GM19239 (cell line): ENCODE measurements at places on chromosomes 4 and X.

- DNase-seq: no peak
Observed at GRCh38 chr4:185932491-185932890, 120.5 kb upstream of the SORBS2 start.

DNA sequence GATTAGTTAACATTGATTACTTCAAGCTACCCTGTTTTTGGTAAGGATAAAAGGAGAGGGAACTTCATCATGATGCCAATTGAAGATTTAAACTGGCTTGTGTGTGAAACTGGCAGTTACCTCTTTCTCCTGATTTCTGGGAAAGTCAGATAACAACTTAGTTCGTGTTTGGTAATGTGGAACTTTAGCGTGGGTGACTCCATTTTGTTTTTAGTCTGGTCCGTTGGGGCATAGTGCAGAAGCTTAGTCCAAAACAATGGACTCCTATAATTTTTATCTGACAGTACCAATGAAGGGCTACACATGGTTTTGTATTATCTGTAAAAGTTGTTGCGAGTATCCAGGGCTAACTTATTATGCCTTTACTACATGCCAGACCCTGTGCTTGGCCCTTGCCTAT, 294.9 kb downstream of the GUCY2F start:
- no peak for DNase-seq

DNA sequence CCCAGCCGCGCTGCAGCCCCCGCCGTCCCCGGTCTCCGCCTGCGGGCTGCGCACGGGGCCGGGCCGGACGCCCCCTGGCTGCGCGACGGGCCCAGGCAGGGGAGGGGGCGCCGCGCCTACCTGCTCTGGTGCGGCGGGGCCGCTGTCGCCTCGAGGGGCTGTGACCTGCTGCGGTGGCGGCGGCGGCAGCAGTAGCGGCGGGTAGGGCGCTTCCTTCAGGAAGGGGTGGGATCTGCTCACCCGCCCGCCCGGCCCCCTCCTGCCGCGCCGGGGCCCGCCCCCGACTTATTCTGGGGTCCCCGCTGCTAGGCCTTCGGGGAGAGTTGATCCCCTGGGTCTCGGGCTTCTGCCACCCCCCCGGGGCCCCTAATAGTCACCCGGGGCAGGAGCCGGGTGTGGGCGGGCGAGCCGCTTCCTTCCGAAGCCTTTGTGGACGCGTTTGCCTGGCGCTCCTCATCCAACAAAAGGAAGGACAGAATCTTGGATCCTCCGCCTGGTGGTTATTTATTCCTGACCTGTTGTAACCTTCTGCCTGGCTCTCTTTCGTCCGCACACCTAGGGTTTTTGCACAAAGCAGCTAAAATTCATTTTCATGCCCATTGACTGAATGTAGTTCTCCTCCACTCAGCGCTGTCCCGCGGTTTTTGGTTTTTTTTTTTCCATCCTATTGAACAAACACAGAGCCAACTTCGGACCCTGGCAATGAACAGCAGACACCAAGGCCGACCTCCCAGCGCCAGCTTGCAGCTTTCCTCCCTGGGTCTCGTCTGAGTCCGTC, at the start of gene TMEM150C:
TSS of gene TMEM150C (minus strand) at position 203 of the 778 bp plus-strand sequence. CDS start 57,331 bp downstream, outside the sequence.
- DNase-seq: no peak

DNA sequence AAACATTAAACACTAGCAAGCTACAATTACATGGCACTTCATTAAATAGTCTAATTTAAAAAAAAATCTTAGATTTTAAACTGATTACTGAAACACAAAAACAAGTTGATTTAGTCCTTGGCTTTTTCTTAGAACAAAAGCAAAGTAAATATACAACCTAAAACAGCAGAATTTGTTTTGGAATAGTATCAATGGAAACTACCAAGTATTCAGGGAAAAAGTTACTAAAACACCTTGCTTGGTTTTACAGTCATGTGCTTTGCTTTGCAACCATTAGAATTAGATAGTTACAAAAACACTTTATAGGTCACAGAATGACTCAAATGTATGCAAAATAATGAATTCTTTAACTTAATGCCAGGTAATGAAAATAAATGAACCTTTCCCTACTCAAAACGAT, 105.3 kb downstream of the CNOT6L start:
- DNase-seq: no peak

- peak; percentile 50 for DNase-seq
Observed at GRCh38 chrX:154436983-154437752, at the start of gene GDI1. GDI1 (plus strand) TSS chrX:154437154; CDS start chrX:154437255, 101 bp downstream.

DNA sequence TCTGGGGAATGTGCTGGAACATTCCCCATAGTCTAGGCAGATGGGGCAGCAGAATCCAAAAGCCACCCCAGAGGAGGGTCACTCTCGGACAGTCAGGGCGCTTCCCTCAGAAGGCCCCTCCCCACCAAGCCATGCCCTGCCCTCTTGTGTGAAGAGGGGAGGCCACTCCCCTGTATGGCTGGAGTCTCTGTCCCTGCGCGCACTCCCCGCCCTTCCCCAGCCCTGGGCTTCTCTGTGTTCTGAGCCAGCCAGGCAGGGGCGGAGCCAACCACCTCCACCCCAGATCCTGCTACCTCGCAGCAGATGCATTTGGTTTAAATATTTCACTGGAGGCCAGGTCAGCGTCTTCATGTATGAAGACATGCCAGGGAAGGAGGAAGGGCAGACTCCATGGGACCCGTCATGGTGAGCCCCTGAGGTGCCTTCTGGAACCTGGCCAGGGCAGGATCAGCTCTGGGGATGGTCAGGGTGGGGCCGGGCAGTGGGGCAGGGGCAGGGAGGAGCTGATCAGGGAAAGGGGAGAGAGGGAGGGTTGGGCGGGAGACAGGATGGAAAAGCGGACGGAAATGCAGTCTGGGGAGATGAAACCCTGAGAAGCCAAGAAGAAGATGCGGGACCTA, 107.3 kb downstream of the ADRA2C start:
- no peak for DNase-seq

GRCh38 chrX:150984169-150984824, 1.2 kb downstream of the HMGB3 start:
- DNase-seq: peak; percentile 10

DNA sequence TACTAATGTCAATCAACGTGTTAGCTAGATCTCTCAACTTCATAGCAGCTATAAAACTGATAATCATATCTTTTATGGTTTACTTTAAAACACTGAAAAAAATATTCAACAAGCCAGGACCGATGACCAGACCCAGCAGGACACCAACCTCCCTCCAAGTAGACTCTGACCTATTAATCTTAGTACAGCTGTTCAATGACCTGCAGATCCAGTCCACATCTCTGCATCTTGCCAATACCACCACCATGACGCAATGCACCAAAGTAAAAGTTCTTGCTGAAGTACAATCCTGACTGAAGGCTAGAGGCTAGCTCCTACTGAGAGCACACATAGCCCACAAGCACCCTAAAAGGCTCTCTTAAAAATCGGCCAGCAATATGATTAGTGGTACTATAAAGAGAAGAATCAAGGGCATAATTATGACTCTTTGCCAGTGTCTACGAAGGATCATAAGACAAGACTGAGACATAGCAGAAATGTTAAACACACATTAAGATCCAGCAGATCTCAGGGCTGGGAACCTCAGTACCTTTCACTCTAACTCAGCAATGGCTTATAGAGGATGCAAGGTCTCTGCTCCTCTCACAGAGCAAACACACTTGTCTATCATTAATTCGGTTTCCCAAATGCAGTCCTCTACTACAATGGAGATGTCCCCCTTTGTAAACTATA, 7.6 kb downstream of the MED14 start:
- DNase-seq: no peak

DNA sequence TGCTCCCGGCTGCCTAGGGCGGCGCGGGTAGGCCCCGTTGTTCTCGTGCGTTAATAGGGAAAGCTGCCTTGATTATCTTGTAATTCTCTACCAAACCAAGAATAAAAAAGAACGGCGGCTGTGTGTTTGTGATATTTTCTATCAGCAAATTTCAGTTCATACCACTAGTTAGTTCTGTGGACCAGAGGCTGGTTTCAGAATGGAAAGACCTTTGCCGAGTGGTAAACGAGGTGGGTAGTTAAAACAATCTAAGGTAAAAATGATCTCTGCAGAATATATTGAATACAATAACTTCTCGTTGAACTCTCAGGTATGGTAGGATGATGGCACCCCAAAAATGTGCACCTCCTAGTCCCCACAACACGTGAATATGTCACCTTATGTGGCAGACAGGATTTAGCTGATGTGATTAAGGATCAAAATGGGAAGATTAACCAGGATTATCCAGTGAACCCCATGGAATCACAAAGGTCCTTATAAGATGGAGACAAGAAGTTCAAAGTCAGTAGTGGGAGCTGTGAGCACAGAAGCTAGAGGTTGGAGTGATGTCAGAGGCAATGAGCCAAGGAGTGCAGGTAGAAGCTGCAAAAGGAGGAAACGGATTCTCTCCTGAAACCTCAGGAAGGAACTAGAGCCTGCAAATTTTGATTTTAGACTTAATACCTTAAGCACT, 574 bp upstream of the CFAP97 start:
- no peak for DNase-seq

- no peak for DNase-seq
Observed at GRCh38 chrX:30887721-30888120, 1.3 kb downstream of the TAB3 start.

- DNase-seq: no peak
Observed at GRCh38 chr4:173417833-173418232, 18.9 kb upstream of the SCRG1 start.

GRCh38 chr4:172134521-172134920, 321.3 kb downstream of the GALNTL6 start:
- no peak for DNase-seq

- no peak for DNase-seq
Observed at GRCh38 chr4:118400356-118400755, 47.6 kb upstream of the PRSS12 start.

DNA sequence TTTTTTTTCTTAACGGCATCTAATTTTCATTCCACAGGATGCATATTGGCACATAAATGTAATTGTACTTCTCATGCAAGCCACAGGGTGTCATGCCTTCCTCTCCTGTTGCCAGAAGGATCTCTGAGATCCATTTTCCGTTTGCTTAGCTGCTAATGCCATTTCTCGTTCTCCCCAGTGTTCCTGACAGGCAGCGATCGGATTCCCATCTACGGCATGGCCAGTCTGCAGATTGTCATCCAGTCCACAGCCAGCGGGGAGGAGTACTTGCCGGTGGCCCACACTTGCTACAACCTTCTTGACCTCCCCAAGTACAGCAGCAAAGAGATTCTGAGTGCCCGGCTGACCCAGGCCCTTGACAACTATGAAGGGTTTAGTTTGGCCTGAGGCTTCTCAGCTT, 8.9 kb upstream of the NAP1L5 start:
- no peak for DNase-seq

DNA sequence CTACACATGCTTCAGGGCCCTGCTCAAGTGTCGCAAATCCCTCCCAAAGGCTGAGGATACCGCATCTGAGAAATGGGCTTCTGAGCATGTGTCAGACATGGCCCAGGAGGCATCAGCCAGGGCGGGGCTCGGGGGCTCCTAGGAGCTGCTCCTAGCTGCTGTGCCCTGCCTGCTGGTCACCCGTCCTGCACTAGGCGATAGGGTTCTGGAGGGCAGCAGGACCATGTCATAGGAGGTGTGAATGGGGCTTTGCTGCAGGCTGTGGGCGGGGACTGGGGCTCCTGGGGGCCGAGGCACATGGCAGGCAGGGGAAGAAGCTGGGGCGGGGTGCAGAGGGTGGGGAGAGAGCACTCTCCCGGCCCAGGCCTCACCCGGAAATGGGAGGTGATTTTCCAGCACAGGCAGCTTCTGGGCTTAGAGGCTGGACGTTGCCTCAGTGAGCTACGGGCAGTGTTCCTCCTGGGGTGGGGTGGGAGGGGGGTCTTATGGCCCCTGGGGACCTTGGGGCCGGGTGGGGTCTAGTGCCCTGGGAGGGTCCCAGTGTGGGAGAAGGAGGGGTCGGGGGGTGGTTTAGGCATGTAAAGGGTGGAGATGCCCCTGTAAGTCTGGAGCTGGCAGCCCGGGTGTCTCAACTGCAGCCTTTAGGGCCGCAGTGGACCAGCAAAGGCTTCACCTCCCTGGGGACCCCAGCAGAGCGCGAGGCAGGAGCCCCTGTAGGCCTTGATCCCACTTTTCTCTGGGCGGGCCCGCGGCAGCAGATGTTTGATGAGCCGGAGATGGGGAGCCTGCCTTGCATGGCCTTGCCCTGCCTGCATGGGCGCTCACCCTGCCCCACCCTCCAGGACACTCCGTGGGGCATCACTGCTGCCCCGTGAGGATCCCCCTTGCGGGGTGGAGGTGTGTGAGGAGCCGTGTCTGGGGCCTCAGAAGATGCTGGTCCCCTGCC, 98.6 kb upstream of the LRPAP1 start:
- DNase-seq: no peak

DNA sequence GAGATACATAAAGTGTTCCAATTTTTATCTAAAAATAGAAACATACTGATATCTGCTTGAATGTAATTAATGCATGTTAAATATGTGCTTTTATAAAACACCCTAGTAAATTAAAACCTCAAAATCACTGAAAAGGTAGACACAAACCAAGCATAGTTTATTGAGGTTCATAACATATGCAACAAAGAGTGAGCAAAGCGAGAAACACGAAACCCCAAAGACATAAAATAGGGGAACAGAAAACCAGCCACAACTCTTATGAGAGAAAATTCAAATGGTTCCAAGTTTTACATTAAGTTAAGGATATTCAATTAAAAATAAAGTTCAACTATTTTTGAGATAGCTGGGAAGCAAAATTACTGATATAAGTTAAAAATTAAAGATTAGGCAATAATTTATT, 336.4 kb upstream of the AGA start:
- DNase-seq: no peak

DNA sequence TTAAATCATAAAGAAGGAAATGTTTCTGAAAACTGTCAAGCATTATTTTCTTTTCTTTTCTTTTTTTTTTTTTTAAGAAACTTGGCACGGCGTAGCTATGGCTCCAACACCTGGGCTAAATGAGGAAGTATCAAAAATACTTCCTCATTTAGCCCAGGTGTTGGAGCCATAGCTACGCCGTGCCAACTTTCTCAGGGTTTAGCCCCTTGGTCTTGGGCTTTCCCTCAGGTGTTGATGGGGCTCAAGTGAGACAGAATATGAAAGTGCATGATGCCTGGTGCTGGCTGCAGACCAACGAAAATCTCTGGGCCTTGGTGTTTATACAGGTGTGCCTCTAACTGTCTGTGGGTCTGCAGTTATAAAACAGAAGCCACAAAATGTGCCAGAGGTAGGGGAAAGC, 132.7 kb downstream of the ARHGAP24 start:
- DNase-seq: no peak

GRCh38 chrX:47649271-47649670, 1.1 kb downstream of the ELK1 start:
- DNase-seq: no peak

DNA sequence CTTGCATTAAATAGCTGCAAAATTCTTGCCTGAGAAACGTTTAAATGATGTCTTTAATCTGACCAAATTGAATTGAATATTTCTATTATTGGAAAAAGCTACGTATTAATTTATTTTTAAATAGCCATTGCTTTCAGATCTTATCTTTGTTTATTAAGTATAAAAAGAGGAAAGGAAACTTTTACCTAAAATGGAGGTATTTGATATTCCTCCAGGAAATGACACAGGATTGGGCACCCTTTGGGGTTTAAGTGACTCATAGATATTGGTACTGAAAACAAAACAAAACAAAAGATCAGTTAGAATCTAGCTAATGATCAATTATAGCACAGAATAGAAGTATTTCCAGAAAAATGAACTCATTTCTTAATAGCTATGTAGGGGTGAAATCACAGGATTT, 34.1 kb downstream of the PLS3 start:
- no peak for DNase-seq

GRCh38 chr4:110860901-110861300, 238.0 kb upstream of the PITX2 start:
- no peak for DNase-seq

GRCh38 chr4:54929459-54929858, 195.9 kb downstream of the KDR start:
- DNase-seq: no peak
